MG63 (cell line): ENCODE measurements at places on chromosomes 2 and 18. TPM values are rescaled to one million over a fixed set of nuclear protein-coding genes. Genes with fewer than 3 reads are reported as not detected.

RTP5 gene
- total RNA-seq: not detected in 2 replicates

LBX2 gene
- 0.95 and 1.2 TPM in 2 replicates for total RNA-seq

TEKT4 gene
- total RNA-seq: not detected in 2 replicates

DNA sequence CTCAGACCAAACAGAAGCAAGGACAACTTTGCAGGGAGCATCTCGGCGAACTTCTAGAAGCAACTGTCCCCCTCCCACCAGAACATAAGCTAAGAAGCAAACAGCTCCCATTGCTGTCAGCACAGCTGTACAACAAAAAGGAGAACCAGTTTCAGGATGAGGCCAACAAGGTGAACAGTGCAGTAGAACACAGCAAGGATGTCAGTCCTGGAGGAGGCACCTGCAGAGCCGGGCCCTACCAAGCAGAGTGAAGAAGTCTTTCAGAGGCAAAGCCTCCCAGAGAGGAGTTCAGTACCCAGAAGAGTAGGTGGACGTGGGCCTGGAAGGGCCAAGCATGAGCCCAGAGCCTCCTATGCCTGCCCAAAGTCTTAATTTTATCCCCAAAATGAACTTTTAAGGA lies 1.0 kb downstream of the PASK start:
- no peak for DNase-seq

- DNase-seq: no peak
Measured at GRCh38 chr18:55343396-55344073, 244.5 kb downstream of the TCF4 start.

- DNase-seq: no peak
Measured at GRCh38 chr18:48136827-48137373, 206.4 kb upstream of the SMAD2 start.

- DNase-seq: no peak
Measured at GRCh38 chr2:127053731-127054603, 53.0 kb downstream of the BIN1 start.

- no peak for DNase-seq
Measured at GRCh38 chr2:172969166-172969565, 106.5 kb upstream of the MAP3K20 start.
